ENCODE measurements at places on chromosomes 13 and 19. TPM values are rescaled to one million over a fixed set of nuclear protein-coding genes. Genes with fewer than 3 reads are reported as not detected.
A peak's percentile ranks its signal among the peaks of the same experiment; 100 is the strongest.

- no peaks in the 10 kb centered on the region for H3K4me1 ChIP-seq
- no peak overlapping the region for H3K4me3 ChIP-seq
- H3K27ac ChIP-seq, result no peak overlapping the region
- peaks cover 8% of the 10 kb centered on the region for H3K27me3 ChIP-seq
- H3K36me3 ChIP-seq, result no peaks in the 10 kb centered on the region
Observed at GRCh38 chr19:6644796-6645195, 25.2 kb downstream of the TNFSF14 start.

GRCh38 chr13:46567671-46568070 is 14.7 kb downstream of the LRCH1 start:
- H3K36me3 ChIP-seq, result no peaks in the 10 kb centered on the region
- H3K4me3 ChIP-seq, result no peak overlapping the region
- H3K4me1 ChIP-seq, result no peaks in the 10 kb centered on the region
- no peaks in the 10 kb centered on the region for H3K27me3 ChIP-seq
- no peak for DNase-seq

DNA sequence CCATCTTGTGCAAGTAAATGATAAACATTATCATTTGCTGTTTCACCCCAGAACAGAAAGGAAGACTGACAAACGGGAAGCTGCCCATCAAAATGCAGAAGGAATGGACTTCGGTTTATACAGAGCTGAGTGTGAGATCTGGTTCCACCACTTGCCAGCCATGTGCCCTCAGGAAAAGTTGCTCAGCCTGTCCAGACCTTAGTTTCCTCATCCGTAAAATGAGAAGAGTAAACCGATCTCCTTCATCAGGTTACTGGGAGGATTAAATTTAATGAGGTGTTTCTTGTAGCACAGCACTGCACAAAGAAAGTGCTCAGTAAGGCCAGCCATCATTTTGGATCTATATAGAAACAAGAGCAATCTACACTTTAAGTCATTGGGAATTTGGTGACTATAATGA is 36.7 kb upstream of the SERP2 start:
- H3K4me3 ChIP-seq, result no peak overlapping the region
- H3K36me3 ChIP-seq, result no peaks in the 10 kb centered on the region
- no peaks in the 10 kb centered on the region for H3K27me3 ChIP-seq
- no peak overlapping the region for H3K27ac ChIP-seq

DNA sequence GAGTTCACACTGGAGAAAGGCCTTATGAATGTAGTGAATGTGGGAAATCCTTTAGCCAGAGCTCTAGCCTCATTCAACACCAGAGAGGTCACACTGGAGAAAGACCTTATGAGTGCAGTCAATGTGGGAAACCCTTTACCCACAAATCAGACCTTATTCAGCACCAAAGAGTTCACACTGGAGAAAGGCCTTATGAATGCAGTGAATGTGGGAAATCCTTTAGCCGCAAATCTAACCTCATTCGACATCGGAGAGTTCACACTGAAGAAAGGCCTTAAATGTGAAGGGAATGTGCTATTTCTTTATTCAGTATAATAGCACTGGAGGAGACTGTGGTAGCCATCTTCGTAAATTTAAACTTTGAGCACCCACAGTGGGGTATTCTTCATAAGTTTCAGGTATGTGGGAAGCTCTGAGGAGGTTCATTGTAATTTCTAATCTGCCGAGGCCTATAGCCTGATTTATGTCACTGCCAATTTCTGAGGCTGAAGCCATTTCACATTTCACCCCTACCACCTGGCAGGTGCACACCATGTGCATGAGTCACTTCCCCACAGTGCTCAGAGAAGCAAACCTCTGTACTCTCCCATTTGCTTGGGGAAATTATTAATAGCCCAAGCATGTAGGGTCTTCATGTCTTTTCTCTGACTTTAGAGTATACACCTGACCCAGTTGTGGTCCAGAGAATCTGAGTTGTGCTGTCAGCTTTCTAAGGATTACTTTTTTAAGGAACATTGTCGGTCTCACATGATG is 6.4 kb downstream of the ZNF551 start:
- no peak overlapping the region for H3K27ac ChIP-seq
- no peak overlapping the region for H3K4me3 ChIP-seq
- peaks cover 30% of the 10 kb centered on the region for H3K36me3 ChIP-seq
- no peak for DNase-seq
- H3K4me1 ChIP-seq, result no peaks in the 10 kb centered on the region

DNA sequence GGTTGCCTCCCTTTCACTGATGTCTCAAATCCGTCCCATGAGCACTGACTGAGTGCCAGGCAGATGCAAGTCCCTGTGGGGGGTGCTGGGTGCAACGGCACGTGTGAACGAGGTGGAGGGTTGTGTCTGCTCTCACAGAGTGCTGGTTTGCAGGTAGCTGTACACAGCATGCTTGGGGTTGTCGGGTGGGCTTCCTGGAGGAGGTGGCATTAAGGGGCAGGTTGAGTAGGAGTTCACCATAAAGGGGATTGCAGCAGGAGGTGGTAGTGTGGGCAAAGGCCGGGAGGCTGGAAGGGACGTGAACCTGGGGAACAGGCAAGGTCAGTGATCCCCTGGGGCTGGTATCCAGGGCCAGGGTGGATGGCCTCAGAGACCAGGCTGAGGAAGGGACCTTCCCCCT is 17.2 kb downstream of the COLGALT1 start:
- no peaks in the 10 kb centered on the region for H3K27me3 ChIP-seq
- no peak overlapping the region for H3K4me3 ChIP-seq
- H3K4me1 ChIP-seq, result no peaks in the 10 kb centered on the region
- no peak overlapping the region for H3K27ac ChIP-seq

DNA sequence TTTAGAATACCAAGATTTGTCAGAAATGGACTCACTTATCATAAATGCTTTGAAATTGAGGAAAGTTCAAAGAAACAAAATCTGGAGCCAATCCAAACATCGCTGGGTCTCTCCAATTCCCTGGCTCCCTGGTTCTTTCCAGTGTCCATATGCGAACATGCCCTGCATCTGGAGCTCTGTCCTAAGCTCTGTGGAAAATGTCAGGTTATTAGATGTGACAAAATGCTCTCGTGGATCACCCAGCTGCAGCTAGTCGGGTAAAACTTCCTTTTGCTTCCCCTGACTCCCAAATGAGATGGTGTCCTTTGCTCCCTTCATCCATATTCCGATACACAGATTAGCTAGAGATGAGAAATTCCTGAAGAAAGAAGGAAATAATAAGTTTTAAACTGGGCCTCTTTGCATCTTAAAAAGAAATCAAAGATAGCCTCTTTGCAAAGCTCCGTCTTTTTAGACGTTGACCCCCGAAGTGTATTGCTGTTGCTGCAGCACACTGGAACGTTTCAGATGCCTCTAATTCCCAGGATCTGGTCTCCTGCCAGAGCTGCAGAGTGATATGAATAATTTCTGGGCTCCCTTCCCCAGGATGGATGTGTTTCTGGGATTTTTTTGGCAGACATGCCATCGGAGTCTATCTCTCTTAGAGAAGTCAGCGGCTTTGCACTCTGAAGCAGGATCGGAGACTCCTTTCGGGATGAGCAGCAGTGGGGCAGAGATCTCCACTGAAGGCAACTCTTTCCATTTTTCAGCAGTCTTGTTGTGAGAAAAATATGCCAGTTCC is 102.9 kb downstream of the TEX26 start:
- H3K4me3 ChIP-seq, result no peak overlapping the region
- H3K27ac ChIP-seq, result no peak overlapping the region
- H3K4me1 ChIP-seq, result peaks cover 8% of the 10 kb centered on the region

DNA sequence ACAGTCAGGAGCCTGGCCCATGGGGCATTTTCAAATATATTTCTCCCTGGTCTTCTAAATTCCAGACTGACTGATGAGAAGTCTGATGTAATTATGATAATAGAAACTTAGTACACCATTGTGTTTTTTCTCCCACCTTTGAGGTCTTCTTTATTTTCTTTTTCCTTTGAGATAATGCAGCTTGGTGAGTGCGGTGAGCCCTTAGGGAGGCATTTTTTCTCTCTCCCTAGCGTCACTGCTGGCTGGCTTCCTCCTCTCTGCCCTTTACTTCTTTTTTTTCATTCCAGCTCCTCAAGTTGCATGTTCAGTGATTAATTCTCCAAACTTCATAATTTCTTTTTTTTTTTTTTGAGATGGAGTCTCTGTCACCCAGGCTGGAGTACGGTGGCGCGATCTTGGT is 12.8 kb upstream of the CDC42EP5 start:
- H3K36me3 ChIP-seq, result no peaks in the 10 kb centered on the region
- H3K27me3 ChIP-seq, result no peaks in the 10 kb centered on the region
- H3K4me1 ChIP-seq, result no peaks in the 10 kb centered on the region

DNA sequence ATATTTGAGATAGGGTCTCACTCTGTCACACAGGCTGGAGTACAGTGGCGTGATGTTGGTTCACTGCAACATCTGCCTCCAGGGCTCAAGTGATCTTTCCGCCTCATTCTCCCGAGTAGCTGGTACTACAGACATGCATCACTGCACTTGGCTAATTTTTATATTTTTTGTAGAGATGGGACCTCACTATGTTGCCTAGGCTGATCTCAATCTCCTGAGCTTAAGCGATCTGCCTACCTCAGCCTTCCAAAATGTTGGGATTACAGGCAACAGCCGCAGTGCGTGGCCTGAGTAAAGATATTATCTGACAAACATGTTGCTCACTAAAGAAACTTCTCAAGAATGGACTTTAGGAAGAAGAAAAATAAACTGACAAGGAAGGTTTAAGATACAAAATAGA is 125.4 kb upstream of the ABCC4 start:
- H3K4me1 ChIP-seq, result no peaks in the 10 kb centered on the region
- no peaks in the 10 kb centered on the region for H3K36me3 ChIP-seq
- DNase-seq, result no peak
- H3K4me3 ChIP-seq, result no peak overlapping the region

- H3K4me3 ChIP-seq, result peak overlapping the region; percentile 57
- H3K27ac ChIP-seq, result peak overlapping the region; percentile 81
- H3K4me1 ChIP-seq, result peaks cover 28% of the 10 kb centered on the region
- H3K36me3 ChIP-seq, result no peaks in the 10 kb centered on the region
Observed at GRCh38 chr19:38213469-38213868, 10.6 kb downstream of the DPF1 start.

DNA sequence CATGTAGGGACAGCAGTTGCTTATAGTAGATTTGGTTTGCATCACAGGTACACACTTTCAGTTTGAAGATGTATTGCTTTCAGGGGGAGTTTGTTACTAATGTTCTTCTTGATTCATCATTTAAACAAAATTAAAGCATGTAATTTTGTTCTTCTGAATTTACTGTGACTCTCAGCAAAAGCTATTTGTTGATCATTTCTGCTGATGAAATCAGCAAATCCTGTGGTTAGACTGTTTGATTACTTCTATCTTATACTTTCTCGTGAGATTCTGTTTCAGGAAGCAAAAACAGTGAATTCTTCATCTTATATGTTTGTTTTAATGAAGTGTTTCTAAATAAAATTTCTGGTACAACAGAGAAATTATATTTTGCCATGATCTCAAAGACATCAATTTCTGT is 497.6 kb downstream of the GPC6 start:
- H3K4me3 ChIP-seq, result no peak overlapping the region
- no peak for DNase-seq
- no peak overlapping the region for H3K27ac ChIP-seq
- peaks cover 18% of the 10 kb centered on the region for H3K4me1 ChIP-seq
- no peaks in the 10 kb centered on the region for H3K36me3 ChIP-seq

TNNT1 gene
- total RNA-seq, result not detected

RASGRP4 gene
- total RNA-seq, result not detected

TUBB4A gene
- total RNA-seq, result not detected

BEST2 gene
- not detected for total RNA-seq

All from osteoblast (primary cell).